ENCODE measurements at places on chromosomes 7 and 10. TPM values are rescaled to one million over a fixed set of nuclear protein-coding genes. Genes with fewer than 3 reads are reported as not detected.

Gene GPR15LG
- not detected for polyA plus RNA-seq

GRCh38 chr10:25451401-25451800 lies 276.6 kb downstream of the GPR158 start:
- no peaks in the 10 kb centered on the region for H3K27me3 ChIP-seq
- H3K4me1 ChIP-seq: no peaks in the 10 kb centered on the region
- H3K27ac ChIP-seq: no peak overlapping the region
- no peak overlapping the region for H3K4me3 ChIP-seq
- no peaks in the 10 kb centered on the region for H3K36me3 ChIP-seq

DNA sequence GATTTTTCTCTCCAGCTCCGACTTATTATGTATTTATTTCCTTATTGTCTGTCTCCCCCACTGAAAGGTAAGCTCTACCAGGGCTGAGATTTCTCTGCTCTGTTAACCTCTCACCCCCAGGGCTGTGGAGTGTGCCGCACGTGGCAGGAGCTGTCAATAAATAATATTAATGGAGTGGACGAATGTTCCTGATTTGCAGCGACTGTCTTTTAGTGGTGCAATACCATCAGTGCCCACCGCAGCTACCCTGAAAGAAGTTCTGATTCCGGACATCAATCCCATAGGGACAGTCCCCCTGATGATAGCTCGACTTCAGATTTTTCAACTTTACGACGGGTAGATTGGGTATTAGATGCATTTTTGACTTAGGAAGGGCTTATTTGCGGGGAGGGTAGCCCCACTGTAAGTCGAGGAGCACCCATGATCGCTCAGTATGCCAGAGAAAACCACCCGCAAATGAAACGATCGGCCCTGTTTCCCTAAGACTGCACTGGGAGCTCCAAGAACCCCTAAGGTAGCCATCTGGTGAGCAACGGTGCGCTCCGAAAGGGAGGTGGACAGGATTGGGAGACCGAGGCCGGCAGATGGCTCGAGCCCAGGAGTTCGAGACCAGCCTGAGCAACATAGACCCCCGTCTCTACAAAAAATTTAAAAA lies 986 bp upstream of the PPP2R2D start:
- H3K4me1 ChIP-seq: peaks cover 81% of the 10 kb centered on the region
- peaks cover 16% of the 10 kb centered on the region for H3K27me3 ChIP-seq
- H3K27ac ChIP-seq: peak overlapping the region; percentile 89
- H3K4me3 ChIP-seq: peak overlapping the region; percentile 87

DNA sequence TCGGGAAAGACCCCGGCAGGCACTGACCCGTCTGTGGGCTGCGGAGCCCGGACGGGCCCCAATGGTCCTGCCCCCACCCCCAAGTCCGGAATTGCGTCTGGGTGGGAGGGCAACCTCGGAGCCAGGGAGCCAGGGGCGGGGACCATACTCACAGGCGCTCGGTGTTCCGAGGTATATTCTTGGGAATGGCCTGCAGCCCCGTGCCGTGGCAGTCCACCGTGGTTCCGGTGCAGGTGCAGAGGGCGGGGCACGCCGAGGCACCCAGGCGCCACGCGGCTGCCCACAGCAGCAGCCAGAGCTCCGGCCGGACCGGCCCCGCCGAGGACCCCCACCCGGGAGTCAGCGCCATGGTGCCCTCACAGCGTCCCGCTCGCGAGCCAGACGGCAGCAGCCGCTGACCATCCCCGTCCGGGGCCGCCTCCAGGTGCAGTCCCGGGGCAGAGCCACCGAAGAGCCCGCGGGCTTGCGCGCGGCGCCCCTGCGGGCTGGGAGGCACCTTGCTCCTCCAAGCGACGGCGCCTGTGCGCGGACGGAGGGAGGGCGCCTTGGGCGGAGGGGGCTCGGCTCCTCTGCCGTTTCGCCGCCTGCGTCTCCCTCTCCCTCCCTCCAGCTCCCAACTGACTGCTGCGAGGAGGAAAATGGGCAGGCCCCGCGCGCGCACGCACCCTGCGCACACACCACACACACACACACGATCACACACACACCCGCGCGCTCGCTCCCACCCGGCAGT lies at the start of gene SLIT1:
TSS of gene SLIT1 (minus strand) at position 634 of the 733 bp plus-strand sequence. CDS start at position 349, 285 bp downstream.
- no peak within 1 kb of the TSS for H3K4me3 ChIP-seq
- H3K27ac ChIP-seq: no peak within 1 kb of the TSS
- DNase-seq: no peak
- peaks cover 22% of the 10 kb centered on the region for H3K27me3 ChIP-seq
- no peaks in the 10 kb centered on the region for H3K36me3 ChIP-seq
- peaks cover 2% of the 10 kb centered on the region for H3K4me1 ChIP-seq
